CD4-positive, alpha-beta T cell treated with Interleukin-15 for 1 hour (primary cell): ENCODE measurements at places on chromosomes 6 and 20.

DNA sequence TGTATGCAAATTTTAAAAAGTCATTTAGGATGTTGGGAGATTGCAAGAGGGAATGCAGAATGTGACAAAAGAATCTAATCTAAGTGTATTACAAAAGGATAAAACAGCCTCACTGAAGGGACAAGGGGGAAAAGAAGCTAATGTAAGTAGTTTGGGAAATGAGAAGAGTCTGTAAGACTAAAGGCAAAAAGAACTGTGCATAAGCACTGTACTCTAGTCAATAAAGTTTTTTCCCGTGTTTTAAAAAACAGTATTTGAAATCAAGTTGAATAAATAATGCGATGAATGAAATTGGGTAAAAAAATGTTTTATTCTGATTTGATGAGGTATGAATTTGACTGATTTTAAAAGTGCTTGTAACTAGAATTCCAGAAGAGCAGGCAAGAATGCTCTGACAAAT is 149.8 kb downstream of the VEGFA start:
- DNase-seq: no peak

DNA sequence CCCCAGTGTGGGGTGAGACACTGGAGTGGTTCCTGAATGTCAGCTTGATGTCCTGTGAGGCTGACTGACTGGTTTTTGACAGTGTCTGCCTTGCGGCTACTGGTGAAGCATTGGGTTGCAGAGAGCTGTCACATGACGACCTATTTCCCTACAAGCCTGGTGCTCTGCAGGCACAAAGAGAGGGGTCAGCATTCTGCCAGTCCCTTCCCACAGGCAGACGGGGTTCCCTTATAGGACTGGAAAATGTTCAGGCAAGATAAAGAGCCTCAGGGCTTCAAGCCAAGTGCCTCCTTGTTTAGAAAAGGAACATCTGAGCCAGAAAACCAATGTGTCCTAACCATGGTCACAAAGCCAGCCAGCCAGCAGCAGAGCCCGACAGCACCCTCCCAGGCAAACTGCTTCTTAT is 11.0 kb downstream of the LY86 start:
- no peak for DNase-seq

DNA sequence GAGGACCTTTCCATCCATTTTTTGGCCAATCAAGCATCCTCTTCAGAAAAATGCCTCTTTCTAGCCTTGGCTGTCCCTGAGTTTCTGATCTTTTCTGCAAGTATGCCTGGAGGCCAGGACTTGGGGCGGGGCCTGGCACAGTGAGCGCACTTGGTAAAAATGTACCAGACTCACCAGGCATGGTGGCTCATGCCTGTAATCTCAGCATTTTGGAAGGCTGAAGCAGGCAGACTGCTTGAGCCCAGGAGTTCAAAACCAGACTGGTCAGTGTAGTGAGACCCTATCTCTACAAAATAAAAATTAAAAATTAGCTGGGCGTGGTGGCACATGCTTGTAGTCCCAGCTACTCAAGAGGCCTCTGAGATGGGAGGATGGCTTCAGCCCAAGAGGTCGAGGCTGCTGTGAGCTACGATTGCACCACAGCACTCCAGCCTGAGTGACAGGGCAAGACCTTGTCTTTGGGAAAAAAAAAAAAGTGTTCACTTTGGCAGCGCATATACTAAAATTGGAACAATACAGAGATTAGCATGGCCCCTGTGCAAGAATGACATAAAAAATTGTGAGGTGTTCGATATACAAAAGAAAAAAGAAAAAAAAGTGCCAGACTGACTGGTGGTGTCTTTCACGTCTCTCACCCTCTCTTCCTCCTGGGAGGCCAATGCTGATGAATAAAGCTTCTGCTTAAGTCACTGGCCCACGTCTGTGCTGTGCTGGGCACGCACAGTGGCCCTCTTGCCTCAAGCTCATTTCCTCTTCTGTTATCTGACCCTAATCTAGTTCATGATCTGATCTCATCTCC is 18.1 kb upstream of the SLC9A8 start:
- peak; percentile 63 for DNase-seq

GRCh38 chr6:157885211-157885788 is 62.3 kb downstream of the SNX9 start:
- peak; percentile 82 for DNase-seq

DNA sequence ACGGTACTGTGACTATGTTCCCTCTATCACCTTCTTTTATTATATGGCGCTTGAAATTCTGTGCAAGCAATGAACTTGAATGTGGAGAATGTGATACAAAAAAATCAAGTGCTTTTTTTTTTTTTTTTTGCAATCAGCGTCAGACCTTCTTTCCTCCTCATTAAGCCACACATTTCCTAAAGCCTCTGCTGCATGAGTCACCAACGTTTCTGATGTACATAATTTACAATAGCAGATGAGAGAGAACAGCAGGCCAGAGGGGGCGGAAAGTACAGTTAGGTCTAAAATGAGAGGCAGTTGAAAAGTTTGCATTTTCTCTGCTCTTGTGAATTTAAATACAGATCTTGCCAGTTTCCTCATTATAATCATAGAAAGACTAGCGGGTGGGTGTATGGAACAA is 114.6 kb upstream of the RIPOR2 start:
- peak; percentile 63 for DNase-seq

GRCh38 chr20:36399147-36399968 is 93.2 kb downstream of the DLGAP4 start:
- no peak for DNase-seq

DNA sequence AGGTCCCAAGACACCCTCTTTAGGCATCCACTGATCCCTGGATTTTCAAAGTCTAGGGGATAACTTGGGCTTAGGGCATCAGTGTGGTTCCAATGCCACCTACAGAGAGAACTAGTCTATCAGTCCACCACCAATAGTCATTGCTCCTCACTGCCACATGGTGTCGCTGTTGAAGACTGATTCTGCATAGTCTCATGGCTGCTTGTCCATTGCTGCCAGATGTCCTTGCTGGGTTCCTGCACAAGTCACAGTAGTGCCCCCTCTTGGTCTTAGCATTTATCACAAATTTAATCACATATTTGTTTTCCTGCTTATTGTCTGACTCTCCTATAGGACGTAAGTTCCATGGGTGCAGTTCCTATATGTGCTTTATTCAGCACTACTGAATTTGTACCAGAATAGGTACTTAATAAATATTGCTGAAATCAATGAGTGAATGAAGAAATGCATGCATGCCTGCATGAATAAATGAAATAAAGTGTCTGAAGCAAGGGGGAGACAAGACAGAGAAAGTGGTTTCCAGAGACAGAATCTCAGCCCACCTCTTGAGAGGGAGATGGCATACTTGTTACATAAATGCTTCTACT is 45.9 kb upstream of the RALY start:
- DNase-seq: peak; percentile 37

GRCh38 chr6:158684311-158684710 is 34.5 kb downstream of the SYTL3 start:
- DNase-seq: peak; percentile 47

DNA sequence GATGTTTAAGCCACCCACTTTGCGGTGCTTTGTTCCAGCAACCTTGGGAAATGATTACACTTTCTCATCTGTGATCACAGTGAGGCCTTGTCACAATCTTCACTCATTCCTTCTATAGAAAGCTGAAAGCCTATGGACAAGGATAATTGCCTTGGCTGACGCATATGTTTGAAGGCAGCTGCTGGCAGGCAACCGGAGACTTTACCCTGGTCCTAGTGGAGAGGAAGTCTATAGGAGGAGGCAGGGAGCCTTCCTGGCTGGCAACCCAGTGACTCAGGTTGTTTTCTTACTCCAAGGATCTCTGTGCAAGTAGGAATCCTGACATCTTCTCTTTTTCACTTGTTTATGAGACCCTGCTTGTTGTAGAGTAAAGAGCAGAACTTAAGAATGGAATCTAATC is 34.1 kb upstream of the ESR1 start:
- no peak for DNase-seq

- DNase-seq: no peak
These were observed 4.3 kb downstream of the VGLL2 start for GRCh38 chr6:117269638-117270054.

DNA sequence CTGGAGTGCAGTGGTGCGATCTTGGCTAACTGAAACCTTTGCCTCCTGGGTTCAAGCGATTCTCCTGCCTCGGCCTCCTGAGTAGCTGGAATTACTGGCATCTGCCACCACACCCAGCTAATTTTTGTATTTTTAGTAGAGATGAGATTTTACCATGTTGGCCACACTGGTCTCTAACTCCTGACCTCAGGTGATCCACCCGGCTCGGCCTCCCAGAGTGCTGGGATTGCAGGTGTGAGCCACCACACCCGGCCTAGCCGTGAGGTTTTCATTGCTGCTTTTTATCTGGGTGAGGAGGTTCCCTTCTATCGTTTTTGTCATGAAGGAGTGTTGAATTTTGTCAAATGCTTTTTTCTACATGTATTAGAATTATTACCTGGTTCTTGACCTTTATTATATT is 23.9 kb downstream of the SRC start:
- DNase-seq: peak; percentile 11

DNA sequence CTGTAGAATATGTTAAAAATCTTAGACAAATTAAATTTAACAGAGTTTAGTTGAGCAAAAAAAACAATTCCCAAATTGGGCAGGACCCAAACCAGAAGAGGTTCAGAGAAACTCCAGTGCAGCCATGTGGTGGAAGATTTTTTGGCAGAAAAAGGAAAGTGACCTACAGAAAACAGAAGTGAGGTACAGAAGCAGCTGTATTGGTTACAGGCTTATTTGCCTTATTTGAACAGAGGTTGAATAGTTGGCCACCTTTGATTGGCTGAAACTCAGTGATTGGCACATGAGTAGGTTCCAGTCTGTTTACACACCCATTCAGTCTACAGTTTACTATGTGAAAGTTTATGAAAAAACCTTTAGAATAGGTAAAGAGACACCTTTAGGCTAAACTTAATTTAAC is 110.9 kb upstream of the LAMP5 start:
- DNase-seq: no peak

DNA sequence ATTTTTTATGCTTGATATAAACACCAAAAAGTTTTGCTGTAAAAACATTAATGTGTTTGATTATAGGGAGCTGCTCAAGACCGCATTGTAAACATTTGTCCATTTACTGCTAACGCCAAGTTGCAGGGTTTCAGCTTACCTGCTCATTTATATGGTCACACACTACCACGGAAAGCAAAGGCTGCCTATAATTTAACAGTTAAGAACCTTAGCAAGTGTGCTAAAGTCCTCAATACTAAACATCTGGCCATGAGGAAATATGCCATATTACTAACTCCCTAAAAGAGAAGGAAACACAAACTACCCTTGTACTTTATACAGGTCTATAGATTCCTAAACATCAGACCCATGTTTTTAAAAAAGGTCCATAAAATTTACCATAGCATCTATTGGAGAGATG is 129.5 kb downstream of the ASCC3 start:
- DNase-seq: no peak

DNA sequence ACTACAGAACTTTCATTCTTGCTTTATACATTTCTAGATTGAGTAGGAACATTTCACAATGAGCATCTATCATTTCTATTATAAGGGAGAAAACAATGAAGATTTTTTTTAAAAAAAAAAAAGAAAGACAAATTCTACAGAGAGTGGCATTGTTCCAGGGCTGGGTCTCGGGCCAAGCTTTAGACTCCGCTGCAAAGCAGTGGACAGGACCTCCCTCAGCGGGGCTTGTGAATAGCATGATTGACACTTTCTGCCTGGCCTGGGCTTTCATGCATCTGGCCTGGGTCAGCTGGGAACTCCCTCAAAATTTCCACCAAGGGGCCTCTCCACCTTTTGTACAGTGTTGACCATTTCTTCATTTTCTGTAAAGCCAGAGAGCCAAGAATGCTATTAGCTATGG is 55.8 kb upstream of the HIVEP2 start:
- DNase-seq: no peak

DNA sequence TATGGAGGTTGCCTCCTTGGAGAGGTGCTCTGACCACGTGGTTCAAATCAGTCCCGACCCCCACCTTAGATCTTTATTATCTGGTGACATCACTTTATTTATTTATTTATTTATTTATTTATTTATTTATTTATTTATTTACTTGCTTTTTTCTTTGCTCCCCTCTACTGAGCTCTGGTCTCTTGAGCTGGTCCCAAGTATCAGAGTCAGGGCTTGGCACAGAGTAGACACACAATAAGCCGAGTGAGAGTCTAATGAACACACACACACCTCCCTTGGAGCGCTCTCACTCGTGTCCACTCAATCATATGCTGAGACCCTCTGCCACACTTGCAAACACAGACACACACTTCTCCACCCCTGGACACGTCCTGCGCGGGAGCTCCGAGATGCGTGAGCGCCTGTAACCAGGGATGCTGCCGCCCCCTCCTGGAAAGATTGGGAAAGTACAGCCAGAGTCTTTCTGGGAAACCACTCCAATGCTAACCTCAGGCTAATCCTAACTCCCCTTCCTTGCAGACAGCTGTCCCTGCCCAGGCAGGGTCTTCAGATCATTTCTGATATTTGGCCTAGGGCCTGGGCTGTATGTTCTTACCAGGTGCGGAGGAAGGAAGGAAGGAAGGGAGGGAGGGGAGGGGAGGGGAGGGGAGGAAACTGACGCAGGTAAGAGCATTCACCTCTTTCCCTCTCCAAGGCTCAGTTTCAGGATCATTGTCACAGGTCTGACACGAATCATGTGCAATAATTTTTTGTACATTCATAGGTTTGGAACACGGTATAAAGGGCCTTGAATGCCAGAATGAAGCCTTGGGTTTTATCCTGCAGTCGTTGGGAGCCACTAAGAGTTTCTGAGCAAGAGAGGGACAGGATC is 70.9 kb downstream of the STK35 start:
- peak; percentile 58 for DNase-seq

GRCh38 chr6:85490516-85491248 is 40.8 kb downstream of the NT5E start:
- DNase-seq: no peak

GRCh38 chr20:47929368-47930115 is 144.3 kb upstream of the SULF2 start:
- no peak for DNase-seq

DNA sequence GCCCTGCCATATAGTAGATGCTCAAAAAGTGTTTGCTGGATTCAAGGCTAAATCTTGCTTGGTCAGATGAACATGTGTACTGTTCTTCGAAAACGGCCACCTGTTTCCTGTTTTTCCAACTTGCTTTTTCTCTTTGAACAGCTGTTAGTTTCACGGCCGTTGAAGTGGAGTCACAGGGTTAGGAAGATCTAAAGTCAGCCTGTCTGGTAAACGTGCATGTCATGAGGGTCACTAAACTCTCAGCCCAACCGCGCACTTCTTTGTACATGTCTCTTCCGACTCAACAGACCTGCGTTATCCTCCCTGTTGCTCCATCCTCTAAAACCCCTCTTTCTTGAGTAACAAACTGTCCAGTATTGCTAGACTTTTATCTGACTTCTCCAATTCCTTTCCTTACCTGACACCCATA is 93.2 kb upstream of the MAN1A1 start:
- DNase-seq: peak; percentile 29

DNA sequence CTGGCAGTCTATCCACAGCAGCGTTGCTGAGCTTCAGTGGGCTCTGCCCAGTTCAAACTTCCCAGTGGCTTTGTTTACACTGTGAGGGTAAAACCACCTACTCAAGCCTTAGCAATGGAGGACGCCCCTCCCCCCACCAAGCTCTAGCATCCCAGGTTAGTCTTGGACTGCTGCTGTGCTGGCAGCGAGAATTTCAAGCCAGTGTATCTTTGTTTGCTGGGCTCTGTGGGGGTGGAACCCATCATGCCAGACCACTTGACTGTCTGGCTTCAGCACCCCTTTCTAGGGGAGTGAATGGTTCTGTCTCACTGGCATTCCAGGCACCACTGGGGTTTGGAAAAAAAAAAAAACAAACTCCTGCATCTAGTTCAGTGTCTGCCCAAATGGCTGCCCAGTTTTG is 249.7 kb upstream of the SYNCRIP start:
- DNase-seq: no peak
